Stimulated activated CD8-positive, alpha-beta memory T cell treated with anti-CD3 and anti-CD28 coated beads, Interleukin-4, amount 100 ng/mL, for 1 hour (primary cell): ENCODE measurements at places on chromosomes 11 and 22.

- DNase-seq = no peak
Measured at GRCh38 chr11:74847395-74847794, 98.7 kb downstream of the RNF169 start.

DNA sequence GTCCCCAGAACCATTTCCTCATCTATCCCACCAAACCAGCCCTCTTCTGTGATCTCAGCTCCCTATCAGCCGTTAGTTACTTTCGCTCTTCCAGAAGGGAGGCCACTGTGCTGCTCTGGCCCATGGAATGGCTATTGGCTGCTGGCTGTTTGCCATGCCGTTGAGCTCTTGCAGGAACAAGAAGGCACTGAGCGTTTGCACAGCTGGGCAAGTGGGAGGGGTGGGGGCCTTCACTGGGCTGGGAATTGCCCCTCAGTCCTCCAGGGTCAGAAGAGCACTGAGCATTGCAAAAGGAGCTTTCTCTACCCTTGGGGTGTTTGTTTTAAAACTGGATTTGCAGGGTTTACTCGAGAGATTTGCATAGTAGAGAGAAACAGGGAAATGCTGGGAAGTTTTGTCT is 129.0 kb upstream of the PARVA start:
- DNase-seq = no peak

DNA sequence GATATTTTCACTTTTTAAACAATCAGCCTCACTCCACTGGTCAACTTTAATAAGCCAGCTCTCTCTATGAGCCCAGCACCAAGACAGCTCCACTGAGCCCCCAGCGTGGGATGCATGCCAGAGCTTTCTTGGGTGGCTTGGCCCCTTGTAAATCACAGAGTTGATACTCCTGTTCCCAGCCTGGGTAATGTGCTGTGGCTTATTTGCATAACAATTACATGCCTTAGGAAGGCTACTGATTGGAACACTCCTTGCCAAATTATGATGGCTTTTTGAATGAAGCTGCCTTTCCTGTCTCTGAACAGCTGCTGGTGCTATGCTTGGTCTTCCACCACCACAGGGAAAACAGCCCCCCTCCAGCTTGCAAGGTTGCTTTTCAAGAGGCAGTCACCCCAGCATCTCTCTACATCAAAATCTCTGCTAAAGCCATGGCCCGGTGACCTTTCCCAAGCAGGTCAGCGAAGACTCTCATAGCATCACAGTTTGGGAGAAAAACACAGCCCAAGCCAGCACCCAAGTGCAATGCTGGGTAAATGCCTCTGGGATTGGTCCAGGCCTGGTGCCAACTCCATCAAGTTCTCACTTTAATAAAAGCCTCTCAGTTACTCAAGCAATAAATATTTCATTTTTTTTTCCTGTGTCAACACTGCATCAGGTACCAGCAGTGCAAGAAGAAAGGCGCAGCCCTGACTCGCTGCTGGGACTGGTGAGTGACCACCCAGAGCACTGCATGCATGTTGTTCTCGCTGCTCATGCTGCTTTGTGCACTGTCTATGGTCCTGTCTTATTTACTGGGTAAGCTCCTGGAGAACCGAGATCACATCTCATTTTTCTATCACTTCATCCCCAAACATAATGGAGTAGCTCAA is 549.3 kb downstream of the OPCML start:
- no peak for DNase-seq

GRCh38 chr11:3627291-3627690 is 14.5 kb downstream of the ART5 start:
- no peak for DNase-seq

- DNase-seq = no peak
Measured at GRCh38 chr22:31192513-31192912, 19.6 kb upstream of the LIMK2 start.

- DNase-seq = no peak
Measured at GRCh38 chr11:27718863-27719545, 18.7 kb upstream of the BDNF start.

- no peak for DNase-seq
Measured at GRCh38 chr22:48249713-48250268, 1487.3 kb downstream of the TBC1D22A start.

DNA sequence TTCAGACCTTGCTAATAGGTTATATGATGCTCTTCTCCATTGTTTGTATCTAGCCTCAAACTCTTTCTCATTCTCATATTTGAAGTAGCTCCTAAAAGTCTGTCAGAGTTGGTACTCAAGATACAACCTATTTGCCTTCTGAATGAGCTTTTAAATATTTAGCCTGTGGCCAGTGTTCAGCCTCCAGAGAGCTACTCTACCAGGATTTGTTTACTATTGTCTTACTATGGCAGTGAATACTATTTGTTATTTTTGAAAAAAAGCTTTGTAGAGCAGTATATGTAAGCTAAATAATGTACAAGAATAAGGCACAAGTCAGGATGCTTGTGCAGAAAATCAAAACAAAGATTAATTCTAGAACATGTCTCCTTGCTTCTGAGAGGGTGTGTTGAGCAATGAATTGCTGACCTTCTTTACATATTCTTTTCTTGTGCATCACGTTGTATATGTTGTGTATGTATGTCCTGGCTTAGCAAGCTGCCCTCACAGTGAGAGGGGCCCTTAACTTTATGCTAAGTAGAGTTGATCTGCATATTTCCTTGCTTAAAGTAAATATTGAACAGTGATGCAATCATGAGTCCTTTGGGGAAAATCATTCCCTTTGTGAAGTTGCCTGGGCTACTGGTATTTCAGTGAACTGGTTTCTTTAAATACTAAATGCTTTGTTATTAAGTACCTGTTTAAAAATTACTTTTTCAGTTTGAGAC is 438.0 kb downstream of the LUZP2 start:
- DNase-seq = no peak

DNA sequence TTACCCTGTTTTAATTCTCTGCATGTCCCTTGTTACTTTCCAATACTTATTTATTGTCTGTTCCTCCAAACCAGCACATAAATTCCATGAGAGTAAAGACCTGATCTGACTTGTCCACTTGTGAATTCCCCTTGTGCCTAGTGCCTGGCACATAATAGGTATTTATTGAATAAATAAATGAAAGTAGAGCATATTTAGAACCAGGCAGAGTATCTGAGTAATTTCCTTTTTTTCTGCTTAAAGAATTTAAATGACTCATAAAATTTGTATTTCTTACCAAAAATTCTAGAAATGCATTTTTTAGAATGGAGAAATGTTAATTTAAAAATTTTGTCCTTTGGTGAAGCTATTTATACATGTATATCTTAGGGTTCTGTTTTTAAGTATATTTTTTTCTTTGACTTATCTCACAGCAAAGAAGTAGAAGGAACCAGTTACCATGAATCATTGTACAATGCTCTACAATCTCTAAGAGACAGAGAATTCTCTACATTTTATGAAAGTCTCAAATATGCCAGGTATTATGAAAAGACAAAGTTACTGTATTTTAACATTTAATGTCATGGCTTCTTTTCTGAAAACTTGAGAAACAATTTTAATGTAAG is 96.8 kb downstream of the ATM start:
- DNase-seq = no peak

GRCh38 chr11:115617767-115618166 is 113.6 kb upstream of the CADM1 start:
- no peak for DNase-seq

DNA sequence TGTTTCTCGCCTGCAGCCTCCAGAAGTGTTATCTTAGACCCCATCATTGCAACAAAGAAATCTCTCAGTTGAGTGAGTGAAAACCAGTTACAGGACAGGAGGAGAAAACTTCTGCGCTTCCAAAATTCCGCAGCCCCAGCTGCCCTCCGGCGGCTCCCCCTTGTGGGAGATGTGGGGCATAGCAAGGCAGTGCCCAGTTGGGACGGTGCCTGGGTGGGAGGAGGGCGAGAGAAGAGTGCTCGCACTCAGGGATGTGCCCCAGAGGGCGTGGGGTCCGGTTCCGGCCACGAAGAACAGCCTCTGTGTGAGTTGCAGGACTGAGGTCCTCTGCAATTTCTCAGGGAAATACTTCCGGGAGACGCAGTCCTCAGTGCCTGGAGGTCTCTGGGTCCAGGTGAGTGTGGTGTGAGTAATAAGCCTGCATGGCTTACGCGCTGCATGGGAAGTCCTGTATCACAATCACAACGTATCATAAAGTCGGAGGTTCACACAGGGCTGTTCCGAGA is 87.0 kb upstream of the BLID start:
- DNase-seq = no peak

DNA sequence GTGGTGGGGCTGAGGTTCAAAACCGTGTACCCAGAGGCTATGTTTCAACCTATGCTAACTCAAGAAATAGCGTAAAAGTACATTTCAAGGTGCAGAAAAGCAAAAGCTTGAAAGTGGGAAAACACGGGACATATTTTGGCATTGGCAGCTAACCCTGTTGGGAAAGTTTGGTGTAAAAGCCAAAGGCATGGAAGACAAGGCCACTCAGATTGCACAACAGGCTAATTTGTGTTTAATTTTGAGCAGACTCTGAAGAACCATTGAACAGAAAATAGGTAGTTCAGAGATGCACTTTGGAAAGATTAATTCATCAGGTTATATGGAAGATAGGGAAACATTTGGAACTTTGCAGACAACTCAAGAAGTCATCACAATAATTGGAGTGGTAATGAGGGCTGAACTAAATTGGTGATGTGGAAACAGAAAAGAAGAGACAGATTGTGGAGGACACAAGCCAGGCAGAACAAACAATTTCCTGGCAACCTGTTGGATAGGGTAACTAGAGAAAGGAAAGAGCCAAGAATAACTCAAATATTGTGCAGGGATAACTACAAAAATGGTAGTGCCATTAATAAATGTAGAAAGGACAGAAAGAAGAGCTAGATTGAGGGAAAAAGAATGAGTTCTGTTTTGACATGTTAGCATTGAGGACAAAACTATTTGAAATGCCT is 140.5 kb upstream of the PGR start:
- no peak for DNase-seq

DNA sequence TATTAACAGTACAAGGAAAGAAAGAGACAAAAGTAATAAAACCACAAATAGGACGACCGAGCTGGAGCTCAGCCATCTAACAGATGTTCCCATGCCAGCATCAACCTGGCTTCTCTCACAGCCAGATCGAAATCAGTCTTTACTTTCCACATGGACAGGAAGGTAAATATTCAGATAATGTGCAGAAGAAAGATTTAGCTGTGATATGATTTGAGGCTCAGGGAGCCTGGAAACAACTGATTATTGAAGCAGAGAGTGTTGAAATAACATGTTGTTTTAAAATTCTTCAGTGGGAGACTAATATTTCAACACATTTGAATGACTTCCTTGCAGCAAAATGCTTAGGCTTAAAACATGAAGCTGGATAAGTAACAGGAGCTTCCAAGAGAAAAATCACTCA is 546.8 kb downstream of the ETS1 start:
- DNase-seq = no peak

- no peak for DNase-seq
Measured at GRCh38 chr22:32522237-32522636, 47.6 kb downstream of the FBXO7 start.

DNA sequence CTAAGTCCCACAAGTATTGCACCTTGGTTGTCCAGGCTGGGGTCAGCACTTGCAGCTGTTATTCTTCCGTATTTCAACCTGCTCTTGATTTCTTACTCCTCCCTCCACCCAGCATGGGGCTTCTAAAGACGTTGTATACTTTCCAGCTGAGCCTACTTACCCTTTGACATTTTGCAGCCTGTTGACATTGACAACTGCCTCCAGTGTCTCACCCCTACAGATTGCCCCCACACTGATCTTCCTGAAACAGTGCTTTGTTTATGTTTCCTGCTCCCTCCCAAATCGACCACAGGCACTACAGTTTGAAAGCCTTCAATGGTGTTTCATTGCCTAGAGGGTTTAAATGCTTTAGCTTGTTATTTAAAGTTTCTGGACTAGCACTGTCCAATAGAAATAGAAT is 56.6 kb downstream of the FAM83F start:
- DNase-seq = no peak

DNA sequence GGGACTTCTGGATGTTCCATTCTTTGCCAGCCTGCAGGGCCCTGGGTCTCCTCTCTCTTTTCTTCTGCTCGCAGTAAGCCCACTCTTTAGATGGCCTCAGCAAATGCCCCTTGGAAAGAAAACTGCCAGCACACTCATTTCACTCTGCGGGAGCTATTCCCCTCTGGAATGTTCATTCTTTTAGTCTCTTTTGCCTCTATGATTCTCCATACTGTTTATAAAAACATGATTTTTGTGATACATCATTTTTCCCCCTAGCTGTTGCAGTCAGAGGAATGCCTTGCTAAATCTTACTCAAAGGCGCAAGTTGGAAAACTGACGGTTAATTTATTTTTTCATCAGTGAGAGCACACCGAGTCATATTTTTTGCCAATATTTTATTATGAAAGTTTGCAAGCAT is 184.9 kb downstream of the SNX19 start:
- DNase-seq = no peak

GRCh38 chr22:30421695-30422480 is 3.7 kb upstream of the MTFP1 start:
- no peak for DNase-seq

GRCh38 chr11:131690362-131690761 is 319.9 kb downstream of the NTM start:
- DNase-seq = no peak

- DNase-seq = peak; percentile 8
Measured at GRCh38 chr11:104609311-104610085, 288.8 kb downstream of the CASP12 start.

DNA sequence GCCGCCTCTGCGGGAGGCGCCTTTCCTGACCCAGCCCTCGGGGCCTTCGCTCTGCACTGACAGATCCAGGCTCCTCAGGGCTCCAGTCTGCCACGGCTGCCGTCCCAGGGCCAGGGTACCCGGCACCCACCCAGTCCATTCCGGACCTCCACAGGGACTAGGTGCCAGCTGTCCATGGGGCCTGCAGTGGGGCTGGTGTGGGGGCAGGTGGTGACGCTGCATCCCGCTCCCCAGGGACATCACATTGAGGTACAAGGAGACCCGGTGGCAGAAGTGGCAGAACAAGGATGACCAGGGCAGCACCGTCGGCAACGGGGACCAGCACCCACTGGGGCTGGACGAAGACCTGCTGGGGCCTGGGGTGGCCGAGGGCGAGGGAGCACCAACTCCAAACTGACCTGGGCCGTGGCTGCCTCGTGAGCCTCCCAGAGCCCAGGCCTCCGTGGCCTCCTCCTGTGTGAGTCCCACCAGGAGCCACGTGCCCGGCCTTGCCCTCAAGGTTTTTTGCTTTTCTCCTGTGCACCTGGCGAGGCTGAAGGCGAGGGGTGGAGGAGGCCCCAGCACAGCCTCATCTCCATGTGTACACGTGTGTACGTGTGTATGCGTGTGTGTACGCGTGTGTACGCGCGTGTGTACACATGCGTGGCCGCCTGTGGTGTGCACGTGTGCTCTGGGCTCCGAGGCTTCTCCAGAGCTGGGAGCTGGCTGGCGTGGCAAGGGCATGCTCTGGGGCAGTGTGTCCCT is 16.7 kb downstream of the RNH1 start:
- no peak for DNase-seq

- DNase-seq = no peak
Measured at GRCh38 chr11:68463714-68464113, 3.2 kb downstream of the PPP6R3 start.

DNA sequence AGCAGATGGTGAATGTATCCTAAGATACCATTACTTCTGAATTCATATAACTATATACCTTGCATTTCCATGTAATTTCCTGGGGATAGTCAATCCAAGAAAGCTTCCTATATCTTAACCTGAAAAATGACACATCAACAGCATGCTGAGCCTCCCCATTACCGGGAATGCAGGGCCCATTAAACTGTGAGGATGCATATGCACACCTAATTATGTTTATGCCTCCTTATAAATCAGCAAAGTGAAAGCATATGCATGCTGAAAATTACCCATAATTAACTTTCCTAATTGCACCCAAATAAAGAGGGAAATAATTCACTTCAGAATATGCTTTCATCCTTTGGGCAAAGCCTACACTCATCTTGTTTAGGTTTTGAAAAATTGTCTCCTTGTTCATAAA is 663.0 kb downstream of the KCNA4 start:
- DNase-seq = no peak
